NCI-H2081 treated with DMSO at 0.1 percent for 48 hours (cell line): ENCODE measurements at places on chromosomes 7 and 10.

- no peak for DNase-seq
Observed at GRCh38 chr7:100044718-100045117, 4.9 kb upstream of the ZSCAN21 start.

- DNase-seq, result no peak
Observed at GRCh38 chr7:47461161-47461560, 120.8 kb downstream of the TNS3 start.

GRCh38 chr10:47176903-47177868 lies 122.8 kb upstream of the GDF10 start:
- no peak for DNase-seq

GRCh38 chr7:38839851-38840250 lies 69.1 kb downstream of the VPS41 start:
- no peak for DNase-seq

DNA sequence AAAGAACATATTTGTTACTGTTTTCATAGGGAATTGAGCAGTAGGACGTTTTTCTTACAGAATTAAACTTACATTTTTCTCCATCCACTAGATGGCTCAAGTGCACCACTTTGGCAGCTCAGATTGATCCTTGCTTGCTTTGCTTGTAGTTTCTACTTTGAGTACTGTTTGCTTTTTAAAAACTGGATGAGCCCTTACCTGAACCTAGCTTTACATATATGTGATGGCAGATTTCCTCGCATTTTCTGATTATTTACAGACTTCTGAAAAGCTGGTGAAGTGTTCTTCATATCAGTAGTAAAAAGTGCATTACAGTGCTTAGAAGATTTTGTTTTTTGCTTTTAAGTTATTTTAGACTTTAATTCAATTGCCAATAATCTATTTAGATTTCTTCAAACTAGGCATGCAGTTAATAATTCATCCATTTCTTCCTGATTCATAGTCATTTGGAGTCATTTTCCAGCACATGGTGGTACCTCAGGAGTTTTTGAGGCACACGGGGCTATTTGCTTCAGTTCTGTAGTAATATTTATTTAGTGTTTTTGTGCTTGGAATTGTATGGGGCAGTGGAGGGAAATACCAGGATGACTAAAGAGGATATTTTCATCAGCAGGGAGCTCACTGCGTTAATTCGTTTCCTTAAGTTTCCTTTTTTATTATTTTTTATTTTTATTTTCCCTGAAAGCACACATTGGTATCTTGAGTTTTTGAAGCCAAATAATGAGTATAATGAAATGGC lies 57.3 kb downstream of the MAPK8 start:
- peak; percentile 46 for DNase-seq

DNA sequence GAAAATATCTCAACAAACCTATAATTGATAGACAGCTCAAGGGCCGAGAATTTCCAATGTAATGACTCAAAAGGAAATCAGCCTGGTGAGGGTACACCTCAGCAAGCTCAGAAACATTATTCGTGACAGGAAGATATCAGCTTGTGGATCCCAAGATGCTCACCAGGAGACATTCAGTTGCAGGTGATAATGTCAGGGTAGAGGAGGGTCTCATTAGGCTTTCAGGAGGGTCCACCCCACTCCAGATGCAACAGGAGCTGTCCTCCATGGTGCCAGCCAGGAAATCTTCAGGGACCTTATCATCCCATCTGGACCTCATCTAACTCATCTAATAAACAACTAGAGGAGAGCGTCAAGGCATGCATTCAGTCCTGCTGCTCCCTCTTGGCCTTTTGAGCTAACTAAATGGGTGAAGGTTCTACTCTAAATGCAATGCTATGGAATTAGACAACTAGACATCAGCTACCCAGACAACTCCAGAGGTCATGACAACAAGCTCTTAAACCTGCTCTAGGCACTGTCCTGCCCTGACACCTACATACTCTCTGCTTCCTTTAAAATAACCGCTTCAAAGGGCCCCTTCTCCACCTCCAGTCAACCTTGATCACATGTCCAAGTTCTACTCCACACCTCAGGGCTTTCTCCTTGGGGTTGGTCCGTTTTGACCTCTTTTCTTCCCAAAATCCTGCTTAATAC lies 4.3 kb upstream of the GIMAP5 start:
- DNase-seq, result no peak

GRCh38 chr10:99785646-99786045 lies 3.2 kb downstream of the ABCC2 start:
- DNase-seq, result no peak

DNA sequence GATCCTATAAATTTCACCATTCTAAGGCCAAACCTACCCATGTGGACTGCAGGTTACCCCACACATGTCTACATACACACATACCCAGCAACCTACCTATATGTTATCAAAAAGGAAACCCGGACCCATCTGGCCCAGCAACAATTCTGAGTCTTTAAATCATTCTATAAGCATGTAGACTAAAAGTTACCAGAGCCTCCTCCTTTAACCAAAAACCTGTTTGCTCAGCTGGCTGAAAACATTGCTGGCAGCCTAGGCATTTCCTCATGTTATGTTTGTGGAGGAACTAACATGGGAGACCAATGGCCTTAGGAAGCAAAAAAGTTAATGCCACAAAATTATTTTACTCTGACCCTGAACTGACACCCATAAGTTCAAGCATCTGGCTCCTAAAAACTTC lies 5.3 kb upstream of the ADCK2 start:
- no peak for DNase-seq

- no peak for DNase-seq
Observed at GRCh38 chr7:4661871-4662270, 20.2 kb upstream of the FOXK1 start.

DNA sequence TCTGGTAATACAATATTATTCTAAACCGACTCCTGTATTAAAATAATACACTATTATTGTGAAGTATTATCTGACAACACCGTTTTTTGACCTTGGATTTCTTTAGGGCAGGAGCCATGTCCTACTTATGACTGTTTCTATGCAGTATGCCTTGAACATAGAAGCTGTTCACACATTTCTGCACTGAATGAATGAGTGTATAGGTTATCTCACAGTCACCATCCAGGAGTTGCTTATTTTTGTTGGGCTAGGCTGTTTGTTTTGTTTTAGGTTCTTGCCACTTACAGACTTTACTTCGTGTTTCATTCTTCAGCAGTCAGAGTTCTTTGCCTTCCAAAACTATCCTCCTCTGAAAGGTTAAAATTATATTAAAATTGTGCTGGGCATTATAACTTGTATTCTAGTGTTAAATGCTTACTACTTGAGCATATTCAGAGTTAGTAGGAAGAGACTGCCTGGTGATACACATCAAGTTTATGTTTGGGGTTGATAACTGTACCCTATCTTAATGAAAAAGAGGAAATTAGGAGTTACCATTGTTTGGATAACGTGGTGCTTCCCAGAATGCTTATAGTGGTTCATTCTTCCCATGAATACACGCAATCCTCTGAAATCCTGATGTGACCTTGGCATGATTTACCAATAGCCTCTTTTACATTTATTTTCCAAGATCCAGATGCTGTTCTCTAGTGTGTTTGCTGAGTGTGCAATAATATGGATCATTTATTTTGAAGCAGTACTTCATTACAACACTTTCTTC lies 1.7 kb downstream of the RALA start:
- DNase-seq, result no peak
